Cortex of kidney (tissue), 1 donor: ENCODE measurements at places on chromosomes 5 and 9.

DNA sequence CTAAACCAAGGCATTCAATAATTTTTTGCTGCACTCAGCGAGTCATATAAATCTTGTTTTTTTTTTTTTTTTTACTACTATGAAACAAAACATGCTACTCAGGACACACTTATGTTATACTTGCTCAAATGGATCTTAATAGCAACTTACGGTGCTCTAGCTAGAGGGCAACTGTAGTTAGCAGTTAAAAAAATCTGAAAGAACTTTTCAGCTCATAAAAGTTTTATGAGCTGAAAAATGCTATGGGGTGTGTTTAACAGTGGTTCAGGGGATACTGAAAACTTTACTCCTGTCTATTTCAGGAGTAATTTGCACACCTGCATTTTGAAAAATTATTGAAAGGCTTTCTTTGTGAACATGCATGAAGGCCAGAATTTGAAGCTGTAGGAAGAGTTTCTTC, 53.4 kb downstream of the VCAN start:
- DNase-seq, result no peak

GRCh38 chr9:130200038-130200849, 28.0 kb downstream of the NCS1 start:
- no peak for DNase-seq

DNA sequence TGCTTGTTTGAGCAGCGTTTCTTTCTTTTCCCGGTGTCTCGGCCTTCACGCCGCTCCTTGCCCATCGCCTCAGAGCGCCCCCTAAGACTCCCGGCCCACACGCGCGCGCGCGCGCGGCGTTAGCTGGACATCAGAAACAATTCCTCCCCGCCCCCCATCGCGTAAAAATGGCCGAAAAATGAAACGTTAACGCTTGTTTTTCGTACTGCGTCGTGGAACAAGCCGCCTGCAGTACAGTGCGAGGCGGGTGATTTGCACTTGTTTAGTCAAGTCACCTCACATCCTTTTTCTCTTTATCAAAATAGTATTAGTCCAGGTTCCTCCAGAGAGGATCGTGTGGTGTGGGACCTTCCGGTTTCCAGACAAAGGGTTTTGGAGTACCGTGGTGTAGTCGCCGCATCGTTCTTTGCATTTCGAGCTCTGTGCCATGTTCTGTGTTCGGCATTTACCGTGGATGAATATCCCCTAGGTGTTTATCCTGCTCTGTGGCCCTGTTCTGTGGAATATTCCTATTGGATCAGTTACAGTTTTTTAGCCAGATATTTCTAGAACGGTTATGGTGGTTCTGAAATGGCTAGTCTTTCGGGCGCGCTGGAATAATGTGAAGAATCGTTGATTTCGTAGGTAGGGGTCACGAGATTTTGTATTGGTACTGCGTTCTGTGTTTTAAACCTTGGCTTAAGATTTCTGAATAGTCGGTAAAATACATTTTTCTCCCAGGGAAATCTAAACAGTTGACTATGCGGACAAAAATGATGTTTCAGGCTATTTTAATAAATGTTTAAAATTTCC, 1.0 kb downstream of the MATR3 start:
- DNase-seq, result peak; percentile 17

GRCh38 chr5:106094204-106094607, 1576.5 kb downstream of the EFNA5 start:
- DNase-seq, result no peak

DNA sequence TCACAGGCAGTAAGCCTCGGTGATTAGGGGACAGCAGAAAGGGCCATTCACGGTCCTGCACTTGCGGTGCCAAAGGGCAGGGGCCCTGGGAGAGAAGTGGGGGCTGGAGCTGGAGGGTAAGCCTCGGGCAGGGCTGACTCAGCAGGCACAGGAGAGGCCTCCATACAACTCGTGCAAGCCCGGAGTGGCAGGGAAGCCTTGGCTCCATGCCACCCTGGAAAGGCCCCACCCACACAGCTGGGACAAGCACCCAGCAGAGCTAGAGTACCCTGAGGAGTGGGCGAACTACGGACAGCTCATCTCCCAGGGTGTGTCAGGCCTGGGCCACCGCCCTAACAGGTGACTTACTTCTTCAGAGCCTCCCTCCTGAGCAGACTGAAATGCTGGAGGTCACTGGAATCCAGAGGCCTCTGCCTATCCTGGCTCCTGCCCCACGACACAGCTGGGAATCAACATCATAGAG, 5.6 kb upstream of the CAMK2A start:
- DNase-seq, result no peak

GRCh38 chr9:109316207-109316640, 4.6 kb downstream of the EPB41L4B start:
- DNase-seq, result no peak
